ENCODE measurements at places on chromosomes 5 and 9.

DNA sequence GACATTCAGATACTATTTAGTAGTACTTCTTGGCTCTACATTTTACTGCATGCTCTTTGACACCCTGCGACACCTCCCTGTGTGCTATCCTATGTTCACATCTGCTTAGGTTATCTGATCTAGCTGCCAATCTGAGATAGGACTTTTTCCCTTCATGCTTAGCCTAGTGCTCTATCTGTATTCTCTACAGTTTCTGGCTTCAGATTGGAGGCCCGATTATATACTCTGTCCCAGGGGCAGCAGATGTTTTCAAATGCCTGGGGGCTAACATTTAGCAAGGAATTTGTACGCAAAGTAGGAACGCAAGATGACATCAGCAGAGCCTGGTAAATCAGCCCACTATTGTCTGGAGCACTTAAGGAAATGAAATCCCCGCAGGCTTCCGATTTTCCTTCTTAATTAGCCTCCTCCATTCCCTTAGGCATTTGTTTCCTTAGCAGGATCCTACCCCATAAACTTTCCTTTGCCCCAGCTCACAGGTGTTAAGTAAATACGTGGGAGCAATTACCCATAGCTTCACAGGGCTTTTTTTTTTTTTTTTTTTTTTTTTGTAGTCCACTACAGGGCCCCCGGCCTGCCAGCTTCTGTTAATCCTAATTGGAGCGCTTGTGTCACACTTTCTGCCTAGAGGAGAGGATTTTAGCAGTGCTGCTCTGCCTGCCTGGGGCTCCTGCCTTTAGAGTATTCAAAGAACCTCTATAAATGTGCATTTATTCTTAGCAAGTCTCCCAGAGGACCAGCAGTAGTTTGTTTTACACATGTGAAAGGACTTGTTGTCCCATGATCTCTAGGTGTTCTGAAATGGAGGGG is 61.1 kb upstream of the LPAR1 start:
- no peak for DNase-seq

GRCh38 chr9:79639354-79639753 is 67.6 kb downstream of the TLE4 start:
- DNase-seq: no peak

GRCh38 chr9:91720751-91721705 is 229.0 kb downstream of the ROR2 start:
- DNase-seq: no peak

- no peak for DNase-seq
Measured at GRCh38 chr5:65050140-65050539, 281.4 kb downstream of the CWC27 start.

- DNase-seq: no peak
Measured at GRCh38 chr9:123928533-123929176, 1.3 kb downstream of the DENND1A start.

- no peak for DNase-seq
Measured at GRCh38 chr9:110440172-110440571, 102.5 kb upstream of the TXNDC8 start.

DNA sequence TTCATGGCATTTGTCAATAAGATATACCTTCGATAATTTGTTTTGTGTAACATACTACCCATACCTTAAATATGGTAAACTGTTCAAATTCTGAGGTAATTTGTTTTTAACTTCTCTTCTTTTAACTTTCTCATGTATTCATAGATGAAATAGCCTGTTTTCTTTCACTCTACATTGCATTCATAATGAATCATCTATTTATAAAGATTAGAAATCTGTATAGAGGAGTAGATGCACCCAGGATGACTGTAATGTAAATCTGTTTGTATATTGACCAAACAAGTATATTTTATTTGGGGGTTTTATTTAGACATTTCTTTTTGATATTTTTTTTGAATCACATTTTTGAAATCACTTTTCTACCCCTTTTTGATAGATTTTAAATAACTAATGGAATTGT is 144.6 kb downstream of the CD180 start:
- DNase-seq: no peak
